ENCODE measurements at places on chromosomes 6 and 20. TPM values are rescaled to one million over a fixed set of nuclear protein-coding genes. Genes with fewer than 3 reads are reported as not detected.

Gene LATS1
- 27.0 TPM for total RNA-seq

Gene PDE7B
- total RNA-seq = 11.2 TPM

GRCh38 chr20:62737271-62737811, 28.7 kb downstream of the NTSR1 start:
- H3K27ac ChIP-seq = no peak overlapping the region
- no peaks in the 10 kb centered on the region for H3K36me3 ChIP-seq
- H3K27me3 ChIP-seq = no peaks in the 10 kb centered on the region
- H3K4me3 ChIP-seq = no peak overlapping the region
- no peak for DNase-seq
- peaks cover 21% of the 10 kb centered on the region for H3K4me1 ChIP-seq

DNA sequence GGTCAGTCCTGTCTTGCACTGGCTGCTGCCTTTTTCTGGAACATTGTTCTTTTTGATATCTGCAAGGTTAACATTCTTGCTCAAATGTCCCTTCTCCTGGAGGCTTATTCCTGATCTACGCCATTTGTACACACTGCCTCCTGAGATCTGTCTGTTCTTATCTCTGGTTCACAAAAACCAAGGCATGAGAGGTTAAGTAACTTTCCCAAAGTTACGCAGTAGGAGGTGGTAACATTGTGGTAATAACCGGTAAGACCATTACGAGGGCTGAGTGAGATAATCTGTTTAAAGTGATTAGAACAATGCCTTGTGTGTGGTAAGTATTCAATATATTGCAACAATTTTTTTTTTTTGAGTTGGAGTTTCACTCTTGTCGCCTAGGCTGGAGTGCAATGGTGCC, 132.1 kb downstream of the FNDC1 start:
- H3K27me3 ChIP-seq = no peaks in the 10 kb centered on the region
- no peak overlapping the region for H3K4me3 ChIP-seq
- H3K36me3 ChIP-seq = no peaks in the 10 kb centered on the region
- no peak overlapping the region for H3K27ac ChIP-seq
- H3K4me1 ChIP-seq = no peaks in the 10 kb centered on the region

DNA sequence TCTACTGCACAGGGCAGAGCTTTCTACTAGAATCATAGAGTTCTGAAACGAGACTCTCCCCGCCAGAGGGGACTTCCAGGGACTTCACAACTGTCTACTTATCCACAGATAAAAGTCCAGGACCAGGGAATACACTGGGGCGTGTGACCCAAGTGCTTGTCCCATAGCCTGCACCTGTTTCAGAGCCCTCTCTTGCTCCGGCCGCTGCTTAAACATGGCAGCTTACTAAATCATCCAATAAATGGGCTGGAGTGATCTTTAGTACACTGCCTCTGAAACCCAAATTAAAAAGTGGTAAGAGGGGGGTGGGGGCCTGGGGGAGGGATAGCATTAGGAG, 8.9 kb upstream of the RAB44 start:
- H3K4me3 ChIP-seq = no peak overlapping the region
- H3K36me3 ChIP-seq = peaks cover 41% of the 10 kb centered on the region
- no peak for DNase-seq
- H3K4me1 ChIP-seq = peaks cover 12% of the 10 kb centered on the region
- no peak overlapping the region for H3K27ac ChIP-seq

- no peak for DNase-seq
- peak overlapping the region; percentile 92 for H3K27ac ChIP-seq
- peaks cover 70% of the 10 kb centered on the region for H3K4me1 ChIP-seq
- no peaks in the 10 kb centered on the region for H3K36me3 ChIP-seq
- no peaks in the 10 kb centered on the region for H3K27me3 ChIP-seq
These were observed 110.5 kb downstream of the NOL4L start for GRCh38 chr20:32474717-32474966.
